ENCODE measurements at places on chromosomes 13 and 19.

- DNase-seq, result no peak
Observed at GRCh38 chr13:59263531-59263930, 900.2 kb downstream of the DIAPH3 start.

GRCh38 chr13:41675306-41675705 is 218.0 kb downstream of the RGCC start:
- DNase-seq, result no peak

GRCh38 chr13:48188131-48188530 is 44.9 kb upstream of the ITM2B start:
- no peak for DNase-seq

DNA sequence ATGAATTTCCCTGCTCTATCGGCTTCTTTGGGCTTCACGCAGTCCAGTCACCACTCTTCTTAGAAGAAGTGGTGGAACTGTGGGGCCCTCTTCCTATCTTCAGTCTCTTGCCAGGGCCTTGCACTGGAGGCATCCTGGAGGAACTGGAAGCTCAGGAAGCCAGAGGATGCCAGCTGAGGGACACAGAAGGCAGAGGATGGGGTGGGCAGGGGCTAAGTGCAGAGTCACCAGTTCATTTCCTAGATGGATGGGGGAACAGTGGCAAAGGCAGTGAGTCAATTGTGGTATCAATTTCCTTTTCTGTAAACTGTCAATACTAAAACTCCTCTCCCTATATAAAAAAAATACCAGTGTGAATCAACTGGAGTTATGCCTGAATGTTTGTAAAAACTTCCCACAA is 419.7 kb downstream of the KLF12 start:
- no peak for DNase-seq

DNA sequence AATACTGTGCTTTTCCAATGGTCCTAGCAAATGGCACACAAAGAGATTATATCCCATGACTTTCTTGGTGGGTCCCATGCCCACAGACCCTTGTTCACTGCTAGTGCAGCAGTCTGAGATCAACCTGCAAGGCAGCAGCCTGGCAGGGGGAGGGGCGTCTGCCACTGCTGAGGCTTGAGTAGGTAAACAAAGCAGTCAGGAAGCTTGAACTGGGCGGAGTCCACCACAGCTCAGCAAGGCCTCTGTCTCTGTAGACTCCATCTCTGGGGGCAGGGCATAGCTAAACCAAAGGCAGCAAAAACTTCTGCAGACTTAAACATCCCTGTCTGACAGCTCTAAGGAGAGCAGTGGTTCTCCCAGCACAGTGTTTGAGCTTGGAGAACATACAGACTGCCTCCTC is 82.9 kb downstream of the ZNF737 start:
- no peak for DNase-seq

GRCh38 chr13:105202354-105202753 is 1333.1 kb downstream of the EFNB2 start:
- no peak for DNase-seq

Data from GM12892 (cell line).